ENCODE measurements at places on chromosomes 4 and X. TPM values are rescaled to one million over a fixed set of nuclear protein-coding genes. Genes with fewer than 3 reads are reported as not detected.

HSFX2 gene
- 0.36 TPM for total RNA-seq

CXCL8 gene
- total RNA-seq = 2.4 TPM

NDST4 gene
- not detected for total RNA-seq

GRCh38 chr4:105944540-105944939 is 49.3 kb downstream of the NPNT start:
- DNase-seq = peak; percentile 69

GRCh38 chr4:100190643-100191600 is 654 bp upstream of the DDIT4L start:
- DNase-seq = peak; percentile 70

DNA sequence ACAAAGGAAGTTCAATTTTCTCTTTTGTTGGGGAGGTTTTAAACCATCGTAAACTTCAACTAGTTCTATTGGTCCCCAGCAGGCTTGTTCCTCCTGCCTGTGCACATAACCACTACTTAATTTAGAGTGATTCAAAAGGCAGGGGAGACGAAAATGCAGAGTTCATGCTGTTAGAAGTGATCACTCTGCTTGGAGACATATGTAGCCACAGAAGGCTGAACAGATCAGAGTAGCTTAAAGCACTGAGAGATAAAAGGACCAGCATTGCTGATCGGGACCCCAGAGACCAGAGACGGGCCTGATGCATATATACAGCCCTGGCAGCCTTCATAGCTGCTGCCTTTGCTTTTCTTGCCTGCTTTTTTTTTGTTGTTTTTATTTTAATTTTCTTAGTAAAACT is 662.0 kb upstream of the CPEB2 start:
- DNase-seq = no peak

GAGE2A gene
- not detected for total RNA-seq

- DNase-seq = no peak
These were observed 8.7 kb downstream of the MRFAP1 start for GRCh38 chr4:6649216-6649615.
